ENCODE measurements at places on chromosomes 11 and 22. TPM values are rescaled to one million over a fixed set of nuclear protein-coding genes. Genes with fewer than 3 reads are reported as not detected.

The PLEKHB1 gene
- 13.7 TPM for total RNA-seq

The ACTN3 gene
- total RNA-seq = not detected

The CRYBB1 gene
- 0.65 TPM for total RNA-seq

The DEFB131B gene
- not detected for total RNA-seq

The PLAAT3 gene
- total RNA-seq = 169 TPM

The SYCE3 gene
- not detected for total RNA-seq

The DEUP1 gene
- not detected for total RNA-seq

The CATSPER1 gene
- not detected for total RNA-seq

DNA sequence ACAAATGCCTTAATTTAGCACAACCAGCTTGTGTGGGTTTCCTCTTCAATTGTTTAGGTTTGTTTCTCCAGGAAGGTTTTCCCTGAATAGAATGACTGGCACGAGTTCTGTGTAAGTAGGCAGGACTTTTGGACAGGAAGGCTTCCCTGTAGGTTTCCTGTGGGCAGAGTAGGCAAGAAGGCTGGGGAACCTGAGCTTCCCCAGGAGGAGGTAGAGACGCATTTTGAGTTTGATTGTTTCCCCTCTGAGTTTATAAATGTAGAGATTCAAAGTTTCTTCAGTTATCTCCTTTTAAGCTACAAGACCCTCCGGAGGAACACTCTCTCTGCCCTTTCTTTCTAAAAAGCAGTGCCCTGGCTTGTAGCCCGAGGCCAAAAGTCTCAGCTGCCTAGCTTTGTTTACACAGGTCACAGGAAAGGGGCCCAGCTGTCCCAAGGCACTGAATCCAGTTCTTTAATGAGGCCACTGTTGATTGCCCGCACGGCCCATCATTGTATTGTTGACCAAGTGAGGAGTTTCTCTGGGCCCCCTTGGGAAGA lies 66.6 kb upstream of the RDX start:
- DNase-seq = peak; percentile 40

- DNase-seq = no peak
These were observed 34.1 kb downstream of the YPEL1 start for GRCh38 chr22:21701384-21701971.

DNA sequence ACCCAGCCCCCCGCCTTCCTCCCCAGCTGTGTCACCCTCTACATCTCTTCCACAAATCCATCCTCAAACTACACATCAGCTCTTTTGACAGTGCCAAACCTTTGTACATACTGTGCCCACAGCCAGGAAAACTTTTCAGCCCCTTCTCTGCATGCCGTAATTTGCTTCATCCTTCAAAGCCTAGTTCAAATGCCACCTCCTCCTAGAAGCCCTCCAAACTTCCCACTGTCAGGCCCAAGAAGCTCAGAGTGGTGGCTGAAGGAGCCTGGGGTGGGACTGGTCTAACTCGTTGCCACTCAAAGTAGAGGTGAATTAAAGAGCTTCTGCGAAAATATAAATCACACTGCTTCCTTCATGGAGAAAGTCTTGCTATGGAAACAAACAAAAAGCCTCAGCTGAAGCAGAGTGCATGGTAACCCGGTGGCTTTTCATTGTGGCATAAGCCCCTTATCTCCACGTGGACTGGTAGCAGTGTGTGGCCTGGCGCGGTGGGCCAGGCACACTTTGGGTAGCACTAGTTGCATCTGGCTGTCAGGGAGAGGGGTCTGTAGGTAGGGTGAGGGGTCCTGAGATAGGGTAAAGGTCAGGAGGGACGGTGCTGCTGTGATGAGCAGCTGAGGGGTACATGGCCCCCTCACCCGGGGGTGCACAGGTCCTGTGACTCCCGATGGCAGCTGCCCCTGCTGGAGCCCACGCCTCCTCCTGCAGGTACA lies 76.9 kb downstream of the MYO7A start:
- DNase-seq = no peak

DNA sequence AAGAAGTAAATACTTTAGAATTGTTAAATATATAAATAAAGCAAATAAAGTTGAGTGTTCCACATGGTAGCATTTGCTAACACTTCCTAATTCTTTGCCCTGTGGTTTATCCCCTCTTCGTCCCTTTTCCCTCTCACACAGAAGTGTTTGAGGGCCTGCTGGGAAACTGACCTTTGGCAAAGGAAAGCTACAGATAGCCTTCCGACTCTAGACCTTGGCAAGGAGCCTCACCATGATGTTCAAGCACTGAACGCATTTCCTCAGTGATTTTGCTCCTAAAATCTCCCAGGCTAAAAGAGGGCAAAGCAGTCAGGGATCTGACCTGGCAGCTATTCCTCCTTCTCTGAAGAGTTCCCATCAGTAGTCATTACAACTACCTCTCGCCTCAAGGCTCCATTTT lies 52.5 kb upstream of the HORMAD2 start:
- DNase-seq = no peak

- no peak for DNase-seq
These were observed 75.1 kb downstream of the BMAL1 start for GRCh38 chr11:13352711-13353110.

DNA sequence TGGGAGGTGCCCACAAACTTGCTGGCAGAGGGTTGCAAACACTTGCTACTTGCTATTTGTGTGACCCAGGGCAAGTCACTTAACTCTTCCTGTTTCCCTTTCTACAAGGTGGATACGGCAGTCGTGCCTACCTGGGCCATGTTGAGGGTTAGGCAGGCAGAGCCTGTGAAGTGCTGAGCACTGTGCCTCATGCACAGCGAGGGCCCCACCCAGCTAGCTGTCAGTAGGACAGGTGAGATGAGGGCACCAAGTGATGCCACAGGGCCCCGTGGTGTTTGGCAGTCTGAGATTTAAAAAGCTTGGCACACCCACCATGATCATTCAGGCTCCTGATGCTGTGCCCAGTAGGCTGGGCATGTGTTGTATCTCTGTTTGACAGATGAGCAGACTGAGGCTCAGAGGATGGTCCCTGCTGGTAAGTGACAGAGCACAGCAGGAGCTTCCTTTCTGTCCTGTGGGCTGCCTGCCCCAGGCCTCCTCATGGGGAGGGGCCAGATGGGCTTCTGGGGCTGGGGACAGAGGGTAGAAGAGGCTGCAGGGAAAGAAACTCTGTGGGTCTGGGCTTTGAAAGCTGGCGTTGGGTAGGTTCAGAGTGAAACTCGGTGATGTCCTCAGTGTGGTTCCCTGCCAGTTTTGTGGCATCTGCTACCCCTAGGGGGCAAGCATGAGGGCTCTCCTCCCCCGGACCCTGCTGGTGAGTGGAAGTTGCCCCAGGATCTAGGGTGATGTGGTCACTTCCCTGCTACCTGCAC lies 59.3 kb downstream of the TSPAN18 start:
- no peak for DNase-seq

GRCh38 chr11:44407211-44407996 lies 97.5 kb upstream of the ALX4 start:
- DNase-seq = no peak

DNA sequence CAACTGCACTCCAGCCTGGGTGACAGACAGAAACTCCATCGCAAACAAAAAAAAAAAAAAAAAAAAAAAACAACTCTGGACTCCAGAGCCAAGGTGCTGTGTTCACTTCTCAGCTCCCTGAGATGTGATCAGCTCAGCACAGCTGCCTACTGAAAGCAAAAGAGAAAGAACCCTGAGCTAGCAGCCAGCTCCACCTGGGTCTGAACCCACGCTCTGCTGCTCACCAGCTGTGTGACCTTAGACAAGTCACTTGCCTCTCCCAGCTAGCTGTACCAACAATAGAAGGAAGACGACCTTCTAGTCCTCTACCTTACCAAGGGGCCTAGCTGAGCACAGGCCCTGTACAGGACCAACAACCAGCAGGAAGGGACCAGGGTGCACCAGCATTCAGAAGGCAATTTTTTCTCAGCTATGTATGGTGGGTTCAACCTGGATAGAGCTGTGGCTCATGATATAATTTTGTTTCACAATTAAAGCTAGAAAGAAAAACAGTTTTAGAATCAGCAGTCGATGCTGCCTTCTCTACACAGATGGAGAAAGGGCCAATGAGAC lies 3.8 kb downstream of the DGCR2 start:
- DNase-seq = no peak

DNA sequence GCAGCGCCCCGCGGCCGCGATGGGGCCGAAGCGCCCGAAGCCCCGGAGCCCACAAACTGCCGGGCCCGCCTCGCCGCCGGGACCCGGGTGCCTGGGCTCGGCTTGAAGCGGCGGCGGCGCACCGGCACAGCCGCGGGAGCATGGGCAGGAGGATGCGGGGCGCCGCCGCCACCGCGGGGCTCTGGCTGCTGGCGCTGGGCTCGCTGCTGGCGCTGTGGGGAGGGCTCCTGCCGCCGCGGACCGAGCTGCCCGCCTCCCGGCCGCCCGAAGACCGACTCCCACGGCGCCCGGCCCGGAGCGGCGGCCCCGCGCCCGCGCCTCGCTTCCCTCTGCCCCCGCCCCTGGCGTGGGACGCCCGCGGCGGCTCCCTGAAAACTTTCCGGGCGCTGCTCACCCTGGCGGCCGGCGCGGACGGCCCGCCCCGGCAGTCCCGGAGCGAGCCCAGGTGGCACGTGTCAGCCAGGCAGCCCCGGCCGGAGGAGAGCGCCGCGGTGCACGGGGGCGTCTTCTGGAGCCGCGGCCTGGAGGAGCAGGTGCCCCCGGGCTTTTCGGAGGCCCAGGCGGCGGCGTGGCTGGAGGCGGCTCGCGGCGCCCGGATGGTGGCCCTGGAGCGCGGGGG lies 346 bp downstream of the FJX1 start:
- peak; percentile 44 for DNase-seq

DNA sequence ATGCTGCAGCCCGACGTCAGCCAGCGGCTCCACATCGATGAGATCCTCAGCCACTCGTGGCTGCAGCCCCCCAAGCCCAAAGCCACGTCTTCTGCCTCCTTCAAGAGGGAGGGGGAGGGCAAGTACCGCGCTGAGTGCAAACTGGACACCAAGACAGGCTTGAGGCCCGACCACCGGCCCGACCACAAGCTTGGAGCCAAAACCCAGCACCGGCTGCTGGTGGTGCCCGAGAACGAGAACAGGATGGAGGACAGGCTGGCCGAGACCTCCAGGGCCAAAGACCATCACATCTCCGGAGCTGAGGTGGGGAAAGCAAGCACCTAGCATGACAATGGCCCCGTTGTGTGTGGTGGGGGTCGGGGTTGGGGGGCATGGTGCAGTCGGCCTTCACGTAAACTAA lies 1.0 kb downstream of the TSSK2 start:
- no peak for DNase-seq

- peak; percentile 74 for DNase-seq
These were observed 546 bp downstream of the DRAP1 start for GRCh38 chr11:65919573-65920371.

DNA sequence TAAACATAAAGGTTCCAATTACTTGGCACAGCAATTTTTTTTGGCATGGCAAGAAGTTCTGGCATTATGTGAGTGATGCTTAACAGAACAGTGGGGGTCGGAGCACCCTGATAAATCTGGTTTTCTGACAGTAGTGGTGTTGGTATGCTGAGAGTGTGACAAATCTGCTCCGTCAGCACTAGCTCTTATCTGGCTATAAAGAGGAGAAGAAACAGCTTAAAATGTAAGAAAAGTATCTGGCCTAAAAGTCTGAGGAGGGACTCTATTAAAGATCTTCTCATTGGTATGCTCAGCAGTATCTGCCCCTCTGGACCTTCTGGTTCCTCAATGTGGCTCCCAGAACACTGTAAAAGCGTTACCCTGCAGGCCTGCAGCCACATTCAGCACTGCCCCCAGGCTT lies 137.4 kb downstream of the PLEKHA7 start:
- DNase-seq = no peak

DNA sequence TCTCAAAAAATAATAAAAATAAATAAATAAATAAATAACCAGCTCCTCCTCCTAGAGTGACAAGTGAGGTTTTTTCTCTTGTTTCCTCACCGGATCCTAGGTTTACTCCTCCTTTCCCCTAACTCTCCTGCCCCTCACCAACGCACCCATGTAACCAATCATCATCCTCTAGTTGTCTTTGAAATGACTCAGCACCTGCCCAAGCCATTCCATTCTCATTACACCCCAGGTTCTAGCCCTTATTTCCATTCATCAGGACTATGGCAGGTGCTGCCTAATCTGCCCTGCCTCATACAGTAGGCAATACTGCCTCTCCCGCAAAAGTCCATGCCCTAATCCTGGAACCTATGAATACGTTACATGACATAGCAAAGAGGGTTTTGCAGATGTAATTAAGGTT lies 60.4 kb downstream of the BUD13 start:
- DNase-seq = no peak

GRCh38 chr11:62715150-62716130 lies 8.0 kb downstream of the GNG3 start:
- no peak for DNase-seq

All from Right ventricle myocardium superior (tissue), 1 donor.